ENCODE measurements at places on chromosomes 1 and 21. TPM values are rescaled to one million over a fixed set of nuclear protein-coding genes. Genes with fewer than 3 reads are reported as not detected.

ANKRD35 gene
- total RNA-seq: 0.31 TPM

COA7 gene
- total RNA-seq: 15.4 TPM

HTR1D gene
- total RNA-seq: 0.31 TPM

C1orf116 gene
- 31.9 TPM for total RNA-seq

TSPAN1 gene
- 4.5 TPM for total RNA-seq

SEMA6C gene
- total RNA-seq: 34.0 TPM

MR1 gene
- 0.64 TPM for total RNA-seq

KCNK1 gene
- total RNA-seq: 9.7 TPM

SPRR2B gene
- total RNA-seq: not detected

ESRRG gene
- total RNA-seq: 8.3 TPM

PCBP3 gene
- 4.3 TPM for total RNA-seq

OR2M3 gene
- not detected for total RNA-seq

KCNC4 gene
- total RNA-seq: 1.5 TPM

NES gene
- total RNA-seq: 33.9 TPM

IL6R gene
- total RNA-seq: 2.0 TPM

MFSD2A gene
- total RNA-seq: 1.8 TPM

PDE4B gene
- total RNA-seq: 0.42 TPM

MATN1 gene
- 0.11 TPM for total RNA-seq

ILDR2 gene
- total RNA-seq: 1.7 TPM

PTPN22 gene
- not detected for total RNA-seq

AKNAD1 gene
- not detected for total RNA-seq

FOXO6 gene
- 2.8 TPM for total RNA-seq

EBNA1BP2 gene
- 48.8 TPM for total RNA-seq

INSRR gene
- total RNA-seq: not detected

RIPPLY3 gene
- 18.9 TPM for total RNA-seq

AMPD1 gene
- not detected for total RNA-seq

RPAP2 gene
- total RNA-seq: 40.7 TPM

CSDE1 gene
- 628 TPM for total RNA-seq

NR0B2 gene
- 10.3 TPM for total RNA-seq

ARMH1 gene
- total RNA-seq: 14.9 TPM

FAM167B gene
- total RNA-seq: 3.8 TPM

GCSAML gene
- total RNA-seq: not detected

MLLT11 gene
- 30.0 TPM for total RNA-seq

SYTL1 gene
- 15.5 TPM for total RNA-seq

CNR2 gene
- total RNA-seq: not detected

B3GALT2 gene
- 0.79 TPM for total RNA-seq

LORICRIN gene
- total RNA-seq: not detected

LIPI gene
- total RNA-seq: not detected

UBE2J2 gene
- total RNA-seq: 73.6 TPM
